ENCODE measurements at places on chromosomes 4 and X. TPM values are rescaled to one million over a fixed set of nuclear protein-coding genes. Genes with fewer than 3 reads are reported as not detected.

Gene ETDB
- total RNA-seq = not detected

Gene ANK2
- total RNA-seq = 1.6 TPM

Gene FAM9C
- total RNA-seq = not detected

Gene KCND1
- total RNA-seq = 0.28 TPM

Gene BEND2
- total RNA-seq = not detected

Gene TCEAL1
- total RNA-seq = 6.1 TPM

Gene VSIG1
- 0.48 TPM for total RNA-seq

Gene ASB11
- total RNA-seq = not detected

Gene FDCSP
- total RNA-seq = 53.0 TPM

Gene GRIA2
- not detected for total RNA-seq

Gene GPR101
- total RNA-seq = not detected

Gene MAGT1
- total RNA-seq = 39.4 TPM

Gene AGTR2
- not detected for total RNA-seq

Gene TMSB15B
- 1.1 TPM for total RNA-seq

Gene FUNDC2
- 30.9 TPM for total RNA-seq

Gene TLR10
- total RNA-seq = 0.40 TPM

Gene TIMP1
- total RNA-seq = 51.4 TPM

Gene GC
- 0.40 TPM for total RNA-seq

Gene HTN3
- not detected for total RNA-seq

Gene ASB9
- total RNA-seq = 1.8 TPM

Gene PPARGC1A
- 0.60 TPM for total RNA-seq

Gene MTM1
- 13.2 TPM for total RNA-seq

Gene ADGRL3
- 4.1 TPM for total RNA-seq

Gene PDZD4
- 0.68 TPM for total RNA-seq

Gene CT45A8
- total RNA-seq = not detected

Data from esophagus mucosa (tissue), 1 donor.